ENCODE measurements at places on chromosomes 6 and 20.

- DNase-seq = peak; percentile 35
These were observed 111.5 kb downstream of the TIAM2 start for GRCh38 chr6:155106456-155107115.

DNA sequence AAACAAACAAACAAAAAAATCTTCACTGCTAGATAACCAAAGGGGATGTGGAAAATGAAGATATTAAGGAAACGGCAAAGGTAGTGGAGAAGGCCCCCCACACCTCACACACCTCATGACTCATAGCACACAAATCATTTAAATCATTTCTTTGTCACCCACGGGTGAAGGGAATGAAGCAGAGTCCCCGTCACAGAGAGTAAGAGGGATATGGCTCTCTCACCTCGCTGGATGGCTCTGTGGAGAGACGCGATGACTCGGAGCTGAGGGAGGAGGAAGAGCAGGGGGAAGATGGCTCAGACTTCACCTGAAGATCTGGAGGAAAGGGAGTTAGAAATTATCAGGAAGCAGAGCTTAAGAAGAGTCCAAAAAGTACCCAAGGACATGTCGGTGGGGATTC is 1.2 kb downstream of the ATF6B start:
- DNase-seq = no peak

DNA sequence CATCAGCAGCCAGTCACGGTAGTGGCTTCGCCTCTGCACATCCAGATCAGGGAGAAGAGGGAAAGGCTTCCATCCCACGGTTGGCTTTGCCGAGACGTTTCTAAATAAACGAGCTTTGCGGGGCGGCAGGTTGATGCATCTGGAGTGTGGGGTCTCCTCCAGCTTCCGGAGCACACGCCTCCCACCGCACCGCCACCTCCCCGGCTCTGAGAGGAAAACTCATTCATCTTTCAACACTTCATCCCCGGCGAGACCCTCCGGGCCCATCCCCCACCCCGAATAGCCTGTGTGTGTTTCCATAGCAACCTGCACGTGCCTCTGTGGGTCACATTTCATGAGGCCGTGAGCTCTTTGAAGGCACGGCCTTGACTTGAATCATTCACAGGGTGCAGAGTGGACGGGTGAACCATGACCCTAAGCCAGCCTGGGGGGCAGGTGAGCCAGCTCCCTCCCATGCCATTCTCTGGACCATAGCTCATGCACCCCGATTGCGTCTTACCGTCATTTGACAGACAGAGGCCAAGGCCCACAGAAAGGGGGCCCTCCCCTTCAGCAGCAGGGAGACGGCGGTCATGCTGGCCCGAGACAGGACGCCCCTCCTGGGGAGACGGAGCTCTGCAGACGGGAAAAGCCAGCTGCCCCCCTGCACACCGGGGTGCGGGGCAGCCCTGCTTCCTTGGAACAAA is 16.2 kb upstream of the CHRNA4 start:
- no peak for DNase-seq

- no peak for DNase-seq
These were observed 981 bp downstream of the HM13 start for GRCh38 chr20:31515072-31515774.

DNA sequence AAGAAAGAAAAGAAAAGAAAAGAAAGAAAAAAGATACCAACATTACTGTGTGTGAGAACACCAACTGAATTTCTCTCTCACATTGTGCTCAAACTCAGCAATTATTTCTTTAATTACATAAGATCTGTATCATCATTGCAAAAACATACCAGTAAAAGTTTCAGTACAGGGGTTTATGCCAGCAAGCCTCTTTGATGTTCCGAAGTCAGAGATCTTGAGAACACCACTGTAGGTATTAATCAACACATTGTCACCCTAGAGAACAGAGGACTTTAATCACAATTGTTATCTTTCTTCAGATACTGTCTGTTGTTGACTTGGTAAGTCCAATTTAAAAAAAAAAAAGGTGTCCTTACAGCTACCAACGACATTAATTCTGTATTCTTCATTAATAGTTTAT is 60.9 kb upstream of the MAP7 start:
- no peak for DNase-seq

- no peak for DNase-seq
These were observed 136.5 kb downstream of the ELOVL4 start for GRCh38 chr6:79810871-79811270.

- DNase-seq = no peak
These were observed 48.0 kb upstream of the DST start for GRCh38 chr6:56690519-56691285.

- DNase-seq = no peak
These were observed 5.7 kb downstream of the KCNG1 start for GRCh38 chr20:51017251-51017650.

GRCh38 chr20:22597303-22597702 is 12.9 kb upstream of the FOXA2 start:
- DNase-seq = no peak

- DNase-seq = no peak
These were observed 9.1 kb upstream of the SHLD1 start for GRCh38 chr20:5741089-5741488.

DNA sequence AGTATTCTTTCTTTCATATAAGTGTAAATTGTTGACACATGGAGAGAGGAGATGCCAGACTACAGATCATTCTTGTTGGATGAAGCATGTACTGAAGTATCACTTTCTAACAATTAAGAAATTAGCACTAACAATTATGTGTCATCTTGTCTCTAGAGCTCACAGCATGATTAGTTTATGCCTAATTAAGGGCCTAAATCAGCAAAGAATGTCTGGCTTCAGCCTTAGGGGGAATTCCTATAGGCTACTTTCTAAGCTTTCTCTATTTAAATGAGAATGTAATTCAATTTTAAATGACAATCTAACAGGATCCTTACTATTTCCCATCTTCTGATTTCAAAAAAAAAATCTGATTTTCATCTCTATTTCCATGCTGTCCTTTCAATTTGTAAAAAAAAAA is 371.0 kb downstream of the EPHA7 start:
- DNase-seq = no peak

- DNase-seq = no peak
These were observed 860.5 kb downstream of the DHX35 start for GRCh38 chr20:39822667-39823066.

GRCh38 chr6:149766156-149766769 is 16.7 kb downstream of the PCMT1 start:
- DNase-seq = no peak

DNA sequence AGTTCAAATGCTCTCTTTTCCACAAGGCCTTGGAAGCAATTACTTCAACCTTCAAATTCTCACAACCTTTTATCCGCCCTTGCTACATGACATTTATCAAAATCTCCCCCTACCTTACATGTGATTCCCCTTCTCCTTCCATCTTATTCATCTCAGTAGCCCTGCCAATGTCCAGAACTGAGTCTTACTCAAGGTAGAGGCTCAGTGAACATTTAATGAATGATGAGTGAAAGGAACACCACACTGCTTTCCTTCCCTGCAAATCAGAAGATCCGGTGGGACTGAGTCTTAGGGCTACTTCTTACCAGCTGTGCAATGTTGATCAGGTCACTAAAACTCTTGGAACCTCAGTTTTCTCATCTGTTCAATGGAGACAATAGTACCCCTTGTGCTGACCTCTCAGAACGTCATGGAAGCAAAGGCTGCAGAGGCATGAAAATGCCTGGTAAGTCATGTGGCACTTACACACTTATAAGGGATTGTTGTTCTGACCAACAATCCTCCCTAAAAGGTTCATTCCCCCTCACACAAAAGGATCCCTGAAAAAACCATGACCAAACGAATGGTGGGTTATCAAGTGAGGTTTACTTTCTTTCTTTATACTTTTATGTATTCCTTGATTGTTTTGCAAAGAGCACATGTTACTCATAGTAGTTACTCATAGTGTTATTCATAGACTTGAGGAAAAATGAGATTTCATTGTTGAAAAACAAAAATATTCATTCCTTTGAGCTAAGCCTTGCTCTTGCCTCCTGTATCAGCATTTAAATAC is 6.5 kb downstream of the MDGA1 start:
- no peak for DNase-seq

DNA sequence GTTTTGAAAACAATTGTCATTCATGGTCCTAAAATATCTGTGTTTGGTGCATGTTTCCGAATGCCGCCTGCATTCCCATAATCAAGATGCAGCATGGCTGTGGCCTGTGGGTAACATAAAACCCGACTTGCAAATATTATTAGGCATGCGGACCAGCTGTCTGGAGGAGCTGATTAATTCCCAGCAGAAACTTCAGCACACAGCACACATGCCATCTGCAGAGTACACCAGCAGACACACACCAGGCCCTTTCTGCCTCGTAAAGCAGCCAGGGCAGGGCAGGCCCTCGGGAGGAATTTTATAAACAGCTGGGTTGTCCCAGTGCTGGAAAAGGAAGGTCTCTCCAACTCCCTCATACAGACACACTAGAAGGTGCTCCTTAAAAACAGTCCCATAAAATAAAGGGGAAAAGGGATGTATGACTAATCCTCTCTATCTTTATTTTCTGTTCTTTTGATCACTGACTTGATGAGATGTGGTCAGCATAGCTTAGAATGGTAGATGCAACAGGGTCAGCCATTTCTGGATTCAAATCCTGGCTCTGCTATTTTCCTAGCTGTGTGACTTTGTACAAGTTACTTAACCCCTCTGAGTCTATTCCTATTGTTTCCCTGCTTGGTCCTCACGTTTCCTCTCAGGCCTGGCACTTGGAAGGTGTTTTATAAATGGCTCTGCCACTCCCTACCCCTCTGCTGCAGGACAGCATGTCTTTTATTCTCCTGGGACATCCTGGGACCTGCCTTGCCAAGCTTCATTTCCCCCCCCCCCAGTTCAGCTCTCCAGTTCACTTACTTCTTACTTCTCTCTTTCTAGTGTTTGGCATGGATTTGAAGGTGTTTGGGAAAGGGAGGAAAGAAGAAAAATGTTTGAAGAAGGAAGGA is 85.9 kb upstream of the TRAF3IP2 start:
- no peak for DNase-seq

DNA sequence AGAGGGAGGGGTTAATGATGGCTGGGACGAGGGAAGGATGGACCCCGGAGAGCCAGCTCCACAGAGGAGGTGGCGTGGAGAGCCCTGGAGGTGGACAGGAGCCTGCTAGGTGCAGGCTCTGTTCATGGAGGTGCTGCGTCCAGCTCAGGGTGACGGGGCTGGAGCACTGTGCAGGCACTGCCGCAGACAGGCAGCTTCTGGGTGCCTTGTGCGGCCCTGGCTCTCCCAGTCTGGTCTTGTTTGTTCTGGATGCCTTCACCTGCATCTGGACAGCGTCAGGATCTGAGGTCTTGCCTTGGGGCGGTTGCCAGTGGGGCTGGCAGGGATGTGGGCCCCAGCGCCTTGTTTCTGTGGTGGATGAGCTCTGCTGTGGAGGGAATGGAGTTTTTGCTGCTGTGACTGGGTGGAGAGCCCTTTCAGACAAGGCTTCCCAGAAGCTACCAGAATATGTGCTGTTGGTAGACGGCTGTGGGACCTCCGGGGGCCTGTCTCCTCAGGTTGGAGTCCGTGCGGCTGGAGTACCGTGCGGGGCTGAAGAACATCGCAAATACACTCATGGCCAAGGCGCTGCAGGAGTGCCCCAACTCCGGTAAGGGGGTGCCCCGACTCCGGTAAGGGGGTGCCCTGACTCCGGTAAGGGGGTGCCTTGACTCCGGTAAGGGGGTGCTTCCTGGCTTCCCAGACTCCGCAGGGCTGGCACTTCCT is 7.8 kb upstream of the C20orf204 start:
- no peak for DNase-seq

- peak; percentile 30 for DNase-seq
These were observed 90.7 kb downstream of the KHDC1L start for GRCh38 chr6:73134588-73134987.

DNA sequence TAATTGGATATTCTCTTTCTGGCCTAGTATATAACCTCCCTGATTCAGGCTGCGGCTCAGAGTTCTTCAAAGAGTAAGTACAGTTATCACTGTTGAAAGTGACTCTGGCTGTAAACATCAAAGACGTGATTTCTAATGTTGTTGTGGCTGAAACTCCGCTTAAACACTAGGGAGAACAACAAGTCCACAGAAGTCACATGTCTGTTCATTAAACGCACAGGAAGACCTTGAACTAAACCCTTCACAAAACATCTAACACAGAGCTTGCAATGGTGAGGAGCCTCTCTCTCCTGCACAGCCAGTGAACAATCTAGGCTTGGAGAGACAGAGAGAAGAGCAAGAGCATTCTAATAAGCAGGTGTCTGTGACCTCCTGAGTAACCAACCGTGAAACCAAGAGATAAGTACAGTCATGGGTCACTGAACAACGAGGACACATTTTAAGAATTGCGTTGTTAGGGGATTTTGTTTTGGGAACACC is 249.3 kb downstream of the PRKN start:
- no peak for DNase-seq

- DNase-seq = no peak
These were observed 186.2 kb upstream of the GJE1 start for GRCh38 chr6:141946502-141946901.

GRCh38 chr20:46639587-46639986 is 11.7 kb downstream of the SLC13A3 start:
- no peak for DNase-seq

DNA sequence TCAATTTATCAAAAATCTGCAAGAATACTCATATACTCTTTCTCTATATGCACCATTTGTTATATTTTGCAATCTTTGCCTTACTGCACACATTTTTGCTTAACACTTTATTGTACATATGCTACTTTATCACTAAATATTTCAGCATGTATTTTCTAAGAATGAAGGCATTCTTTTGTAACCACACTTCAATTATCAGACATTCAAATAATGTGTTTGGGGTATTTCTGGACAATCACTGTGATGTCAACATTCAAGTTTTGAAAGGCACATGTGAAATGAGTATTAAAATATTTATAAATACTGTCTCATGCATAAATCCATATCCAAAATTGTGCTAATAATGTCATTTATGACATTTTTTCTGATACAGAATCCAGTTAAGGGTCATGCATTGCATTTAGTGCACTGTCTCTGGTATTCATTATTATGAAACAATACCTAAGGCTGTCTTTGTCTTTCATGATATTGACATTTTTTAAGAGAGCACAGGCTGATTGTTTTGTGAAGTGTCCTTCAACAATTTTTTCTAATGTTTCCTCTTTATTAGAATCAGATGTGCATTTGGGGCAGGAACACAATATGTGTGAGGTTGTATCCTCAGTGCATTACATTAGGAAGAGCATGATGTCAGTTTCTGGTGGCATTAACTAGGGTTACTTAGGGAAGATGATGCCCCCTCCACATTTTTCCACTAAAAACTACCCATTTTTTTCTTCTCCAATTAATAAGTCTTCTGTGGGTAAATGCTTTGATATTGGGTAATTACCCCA is 105.7 kb downstream of the MTFR2 start:
- DNase-seq = no peak

- DNase-seq = no peak
These were observed 263.4 kb downstream of the BMP7 start for GRCh38 chr20:57003012-57003411.

DNA sequence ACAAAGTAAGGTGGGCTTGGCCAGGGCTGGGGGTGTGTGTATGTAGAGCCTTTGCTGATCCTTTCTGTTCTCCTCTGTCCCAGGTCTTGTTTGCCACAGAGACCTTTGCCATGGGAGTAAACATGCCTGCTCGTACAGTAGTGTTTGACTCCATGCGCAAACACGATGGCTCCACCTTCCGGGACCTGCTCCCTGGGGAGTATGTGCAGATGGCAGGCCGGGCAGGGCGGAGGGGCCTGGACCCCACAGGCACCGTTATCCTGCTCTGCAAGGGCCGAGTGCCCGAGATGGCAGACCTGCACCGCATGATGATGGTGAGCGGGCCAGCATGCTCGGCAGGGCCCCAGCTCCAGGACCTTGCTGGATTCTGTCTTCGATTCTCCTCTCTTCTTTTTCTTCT is 6.2 kb downstream of the DXO start:
- no peak for DNase-seq

- DNase-seq = no peak
These were observed 167.4 kb downstream of the SASH1 start for GRCh38 chr6:148509800-148510581.

Measured in activated CD4-positive, alpha-beta T cell treated with anti-CD3 and anti-CD28 coated beads, Interleukin-2, amount 50 U/mL, for 16 hours (primary cell).